ENCODE measurements at places on chromosomes 3 and 15.

- no peak for DNase-seq
Observed at GRCh38 chr3:9916734-9917680, at the start of gene IL17RC. TSS of gene IL17RC (plus strand) at chr3:9917098. CDS start at chr3:9917316, 218 bp downstream.

GRCh38 chr3:168888781-168889180, 774.7 kb downstream of the MECOM start:
- no peak for DNase-seq

- DNase-seq: no peak
Observed at GRCh38 chr3:169575381-169575780, 88.1 kb downstream of the MECOM start.

DNA sequence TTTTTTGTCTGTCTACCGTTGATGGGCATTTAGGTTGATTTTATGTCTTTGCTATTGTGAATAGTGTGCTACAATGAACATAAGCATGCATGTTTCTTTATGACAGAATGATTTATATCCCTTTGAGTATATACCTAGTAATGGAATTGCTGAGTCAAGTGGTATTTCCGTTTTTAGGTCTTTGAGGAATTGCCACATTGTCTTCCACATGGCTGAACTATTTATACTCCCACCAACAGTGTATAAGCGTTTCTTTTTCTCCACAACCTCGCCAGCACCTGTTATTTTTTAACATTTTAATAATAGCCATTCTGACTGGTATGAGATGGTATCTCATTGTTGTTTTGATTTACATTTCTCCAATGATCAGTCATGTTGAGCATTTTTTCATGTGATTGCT, 89.6 kb upstream of the GALNT15 start:
- no peak for DNase-seq

- DNase-seq: no peak
Observed at GRCh38 chr3:193680220-193680619, 87.2 kb downstream of the OPA1 start.

DNA sequence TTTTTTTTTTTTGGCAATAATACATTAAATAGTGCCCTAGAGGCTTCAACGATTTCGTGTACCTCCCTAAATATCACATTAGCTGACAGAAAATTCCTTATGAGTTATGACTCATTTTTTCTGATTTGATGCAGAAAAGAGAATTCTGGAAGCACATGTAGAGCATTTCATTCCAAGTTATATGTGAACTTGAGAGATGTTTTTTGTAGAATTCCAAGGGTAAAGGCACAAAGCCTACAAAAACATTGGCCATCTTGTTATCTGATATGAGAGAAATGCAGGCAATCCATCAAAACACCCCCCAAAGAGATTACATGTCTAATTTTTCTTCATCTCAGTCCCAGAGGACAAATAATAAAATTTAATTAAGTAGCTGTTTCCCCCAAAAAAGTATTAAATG, 6.7 kb upstream of the PFN2 start:
- no peak for DNase-seq

DNA sequence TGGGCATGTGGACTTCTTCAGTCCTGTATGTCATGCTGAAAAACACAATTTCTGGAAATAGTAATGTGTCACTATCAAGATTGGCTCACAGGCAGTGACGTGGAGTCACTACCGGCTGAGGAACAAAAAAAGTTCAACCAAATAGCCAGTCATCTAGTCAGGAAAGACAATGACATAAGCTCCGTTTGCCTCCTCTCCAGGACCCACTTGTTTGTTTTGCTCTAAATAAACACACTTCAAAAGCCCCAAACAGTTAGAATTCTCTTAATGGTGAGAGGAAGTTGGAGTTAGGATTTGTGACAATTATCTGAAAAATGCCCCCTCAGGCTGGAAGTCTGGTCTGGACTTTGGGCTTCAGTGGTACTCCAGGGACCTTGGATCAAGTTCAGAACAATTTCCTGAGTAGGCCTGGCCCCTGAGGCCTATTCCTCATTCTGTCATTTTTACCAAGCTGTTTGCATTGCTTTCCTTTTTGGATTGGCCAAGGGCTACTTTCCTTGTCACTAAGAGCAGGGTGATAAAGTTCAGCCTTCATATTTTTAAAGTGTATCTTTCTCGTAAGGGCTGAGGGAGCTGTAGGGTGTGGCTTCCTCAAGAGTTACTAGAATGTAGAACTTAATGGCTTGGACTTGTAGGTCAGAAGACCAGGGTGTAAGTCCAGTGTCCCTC, 98.9 kb downstream of the EOMES start:
- DNase-seq: no peak

DNA sequence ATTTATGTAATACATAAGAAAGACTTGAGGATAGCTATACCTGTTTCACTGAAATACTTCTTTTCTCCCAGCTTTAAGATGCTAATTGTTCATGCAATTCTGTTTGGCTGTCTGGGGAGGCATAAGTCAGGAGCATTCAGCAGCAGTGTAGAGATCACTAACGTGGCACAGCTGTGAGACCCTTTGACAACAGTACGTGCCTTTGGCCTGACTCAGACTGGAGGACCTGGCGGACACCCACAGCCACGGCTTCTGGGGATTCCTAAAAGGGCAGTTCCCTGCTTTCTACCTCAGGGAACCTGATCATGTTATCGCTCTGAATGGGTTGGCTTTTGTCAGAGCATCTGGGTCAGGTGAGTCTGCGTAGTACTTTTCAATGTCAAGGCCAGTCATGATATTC, 295.0 kb upstream of the ICE2 start:
- DNase-seq: no peak

DNA sequence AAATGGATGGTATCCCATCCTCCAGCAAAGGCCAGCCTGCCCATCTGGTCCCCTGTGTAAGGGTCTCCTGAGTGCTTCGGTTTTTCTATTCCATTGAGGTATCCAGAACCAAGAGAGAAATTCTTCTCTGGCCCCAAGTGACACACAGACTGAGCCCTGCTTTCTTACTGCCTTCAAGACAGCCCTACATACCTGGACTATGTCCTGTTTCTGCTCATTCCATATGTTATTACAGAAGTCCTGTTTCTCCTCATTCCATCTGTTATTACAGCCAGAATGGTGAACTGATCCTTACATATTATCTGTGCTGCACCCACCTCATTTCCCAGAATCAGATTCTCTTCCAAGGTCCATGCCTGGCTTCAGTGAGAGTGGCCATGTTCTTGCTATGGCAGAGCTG, 115.2 kb downstream of the DCLK3 start:
- no peak for DNase-seq

DNA sequence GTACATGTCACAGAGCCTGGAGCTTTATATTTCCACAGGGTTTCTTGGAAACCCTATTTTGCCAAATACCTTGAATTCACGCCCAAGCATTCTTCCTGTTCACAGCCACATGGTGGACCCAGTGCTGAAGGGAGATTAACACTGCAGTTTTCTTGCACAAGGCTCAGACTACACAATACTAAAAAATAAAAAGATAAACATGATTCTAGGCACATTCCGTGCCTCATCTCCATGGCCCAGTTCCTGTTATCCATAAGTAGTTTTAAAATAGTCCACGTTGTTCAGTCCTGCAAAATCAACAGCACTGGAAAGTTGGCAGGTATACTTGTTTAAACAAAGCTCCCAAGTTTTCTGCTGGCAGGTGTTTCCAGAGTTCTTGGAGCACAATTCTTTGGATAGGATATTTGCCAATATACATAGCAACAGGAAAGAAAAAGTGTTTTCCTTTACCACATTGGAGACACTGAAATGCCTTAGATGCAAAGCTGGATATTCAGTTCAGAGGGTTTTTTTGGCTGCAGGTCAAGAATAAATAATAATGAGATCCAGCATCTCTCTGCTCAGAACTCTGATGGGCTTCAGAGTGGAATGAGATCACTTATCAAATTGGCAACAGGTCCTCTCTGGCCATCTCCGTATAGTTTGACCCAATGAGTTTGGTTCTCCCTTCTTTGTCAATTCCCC, 88.1 kb upstream of the TGFBR2 start:
- DNase-seq: no peak

DNA sequence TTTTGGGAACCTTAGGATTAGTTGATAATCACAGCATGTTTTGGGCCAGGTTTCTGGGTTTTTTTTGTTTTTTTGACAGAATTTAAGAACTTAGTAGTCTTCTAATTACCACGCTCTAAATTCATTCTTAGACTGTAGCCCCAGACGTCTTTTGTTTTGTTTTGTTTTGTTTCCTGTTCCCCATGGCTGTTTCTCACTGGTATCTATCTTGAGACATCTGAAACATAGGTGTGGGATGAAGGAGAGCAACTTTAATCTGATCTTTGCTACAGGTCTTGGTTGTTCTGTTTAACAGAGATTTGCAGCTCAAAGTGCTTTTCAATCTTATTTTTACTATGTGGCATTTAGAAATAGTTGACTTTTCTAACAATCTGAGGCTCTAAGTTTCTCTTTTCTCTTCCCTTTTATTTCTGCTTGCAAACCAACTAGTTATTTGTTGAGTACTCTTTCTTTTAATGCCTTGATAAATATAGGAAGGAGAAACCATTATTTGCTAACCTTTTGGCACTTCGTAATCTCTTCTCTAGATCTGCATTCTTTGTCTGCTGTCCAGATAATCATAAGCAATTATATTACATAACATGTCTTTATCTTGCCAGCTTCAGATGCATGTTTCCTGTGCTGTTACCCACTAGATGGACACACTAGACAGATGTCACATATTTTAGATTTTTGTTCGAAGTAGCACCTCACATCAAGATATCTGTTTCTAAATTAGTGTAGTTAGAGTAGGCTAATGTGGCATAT, 40.9 kb downstream of the FBXL2 start:
- no peak for DNase-seq
